PC-9 (cell line): ENCODE measurements at places on chromosomes 12 and 14.

- no peak for DNase-seq
These were observed 601 bp downstream of the KLC1 start for GRCh38 chr14:103629503-103630121.

- DNase-seq, result no peak
These were observed 457.7 kb upstream of the SYT1 start for GRCh38 chr12:78406828-78407227.

DNA sequence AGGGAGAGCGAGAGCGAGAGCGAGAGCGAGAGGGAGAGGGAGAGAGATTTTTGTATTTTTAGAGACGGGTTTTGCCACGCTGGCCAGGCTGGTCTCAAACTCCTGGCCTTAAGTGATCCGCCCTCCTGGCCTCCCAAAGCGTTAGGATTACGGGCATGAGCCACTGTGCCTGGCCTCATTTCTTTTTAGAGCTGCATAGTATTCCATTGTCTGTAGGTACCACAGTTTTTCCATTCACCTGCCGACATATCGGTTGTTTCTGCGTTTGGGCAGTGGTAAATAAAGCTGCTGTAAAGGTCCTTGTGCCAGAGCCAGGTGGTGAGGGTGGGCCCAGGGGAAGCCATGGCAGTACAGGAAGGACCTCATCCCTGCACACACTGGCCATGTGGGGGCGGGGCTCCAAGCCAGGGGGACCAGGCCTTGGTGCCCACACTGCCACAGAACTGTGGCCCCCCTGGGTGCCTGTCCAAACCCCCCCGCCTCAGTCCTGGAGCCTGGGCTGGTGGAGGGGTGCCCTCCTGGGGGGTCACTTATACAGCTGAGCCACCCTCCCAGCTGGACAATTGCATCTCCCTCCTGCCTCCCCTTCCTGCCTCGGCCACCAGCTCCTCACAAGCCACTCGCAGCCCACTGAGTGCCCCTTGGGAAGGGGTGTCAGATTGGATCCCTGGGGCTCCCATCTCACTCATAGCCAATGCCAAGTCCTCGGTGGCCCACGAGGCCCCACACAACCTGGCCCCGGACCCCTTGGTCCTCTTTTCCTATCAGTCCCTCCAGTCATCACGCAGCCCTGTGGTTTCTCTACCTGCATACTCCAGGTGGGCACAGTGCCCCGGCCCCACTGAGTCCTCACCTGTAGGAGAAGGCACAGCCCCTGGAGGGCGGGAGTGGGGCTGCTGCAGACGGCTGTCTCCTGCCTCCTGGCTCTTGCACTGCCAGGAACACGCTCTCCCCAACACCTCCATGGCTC, 1.7 kb upstream of the PUS1 start:
- no peak for DNase-seq

GRCh38 chr12:115261691-115262398, 577.9 kb upstream of the TBX3 start:
- no peak for DNase-seq

- DNase-seq, result no peak
These were observed 100.3 kb upstream of the FAR2 start for GRCh38 chr12:29048787-29049186.

GRCh38 chr12:53754633-53755264, 3.0 kb upstream of the CISTR start:
- no peak for DNase-seq

- DNase-seq, result no peak
These were observed 105.0 kb upstream of the FRMD6 start for GRCh38 chr14:51546603-51547258.

DNA sequence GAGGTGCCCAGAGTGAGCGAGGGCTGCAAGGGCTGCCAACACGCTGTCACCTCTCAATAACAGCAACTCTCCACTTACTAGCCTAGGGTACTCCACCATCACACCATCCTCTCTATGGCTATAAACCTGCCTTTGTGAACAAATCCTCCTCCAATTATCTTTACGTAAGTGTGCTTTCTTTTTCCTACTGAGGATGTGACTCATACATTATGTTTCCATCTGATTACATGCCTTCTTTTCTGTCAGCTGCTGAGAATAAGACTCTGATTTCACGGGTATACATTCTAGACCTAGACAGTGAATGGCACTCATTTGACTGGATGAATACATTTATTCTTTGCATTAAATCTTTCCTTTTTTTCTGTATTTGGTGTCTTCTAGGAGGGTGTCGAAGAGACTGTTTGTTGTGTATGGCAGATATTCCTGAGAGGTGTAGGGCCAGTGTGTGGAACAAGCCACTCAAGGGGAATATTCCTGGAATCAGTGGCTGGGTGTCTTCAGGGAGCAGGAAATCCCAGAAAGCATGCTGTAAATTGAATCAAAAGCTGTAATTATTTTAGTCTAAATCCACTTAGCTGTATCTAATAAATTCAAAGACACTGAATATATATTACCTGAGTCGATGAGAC, 327.3 kb upstream of the TMTC1 start:
- no peak for DNase-seq

- DNase-seq, result peak; percentile 15
These were observed 43.1 kb downstream of the GALNT16 start for GRCh38 chr14:69303086-69303485.

DNA sequence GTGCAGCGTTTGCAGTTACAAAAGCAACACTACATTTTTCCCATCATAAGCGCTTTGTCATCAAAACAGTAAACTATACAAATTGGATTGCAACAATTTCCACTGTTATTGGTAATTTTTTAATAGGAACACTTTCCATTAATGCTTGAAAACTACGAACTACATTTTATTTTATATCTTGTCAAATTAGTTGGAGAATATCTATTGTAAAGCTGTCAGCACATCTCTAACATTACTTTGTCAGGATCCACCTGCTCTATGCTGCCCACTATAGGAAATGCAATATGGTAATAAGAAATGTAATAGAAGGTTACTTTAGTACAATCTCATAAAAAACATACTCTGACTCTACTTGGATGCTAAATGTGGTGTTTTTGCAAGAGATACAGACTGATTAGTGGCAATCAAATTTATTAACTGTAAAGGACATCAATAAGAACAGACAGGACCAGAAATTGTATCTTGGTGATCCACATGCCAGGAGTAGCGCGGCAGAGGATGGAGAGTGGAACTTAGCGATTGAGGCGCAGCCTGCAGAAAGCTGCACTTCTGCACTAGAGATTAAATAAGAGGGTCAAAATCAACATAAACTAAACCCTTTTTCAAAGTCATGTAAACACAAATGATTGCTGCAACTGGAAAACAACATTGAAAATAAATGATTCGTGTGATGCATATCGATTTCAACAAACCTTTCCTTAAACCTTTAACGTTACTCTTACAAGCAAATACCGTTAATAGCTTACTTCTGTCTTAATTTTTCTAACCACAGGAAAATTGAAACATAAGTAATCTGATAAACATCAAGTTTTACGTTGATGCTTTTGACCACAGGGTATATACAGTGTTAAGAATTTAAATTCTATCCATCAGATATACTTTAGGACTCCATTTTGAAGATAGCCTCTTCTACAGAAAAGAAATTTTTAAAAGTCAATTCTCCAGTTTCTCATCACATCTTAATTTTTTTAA, 3.6 kb upstream of the ARID2 start:
- DNase-seq, result peak; percentile 2

DNA sequence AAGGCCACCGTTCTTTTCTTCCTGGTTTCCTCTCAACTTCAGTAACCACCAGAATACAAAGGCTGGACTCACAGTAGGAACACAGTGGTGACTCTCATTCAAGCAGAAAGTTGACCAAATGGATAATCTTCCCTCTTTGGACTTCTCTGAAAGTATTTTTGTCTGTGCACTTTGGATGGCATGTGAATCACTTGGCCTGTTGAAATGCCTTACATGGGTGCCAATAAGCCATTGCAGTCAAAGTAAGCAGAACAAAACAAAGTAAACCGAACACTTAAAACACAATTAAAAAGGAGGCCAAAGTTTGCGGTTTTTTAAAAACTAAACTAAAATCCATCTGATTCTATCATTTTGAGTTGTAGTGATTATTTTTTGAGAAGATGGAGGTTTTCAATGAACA, 370.1 kb upstream of the DDHD1 start:
- DNase-seq, result no peak

DNA sequence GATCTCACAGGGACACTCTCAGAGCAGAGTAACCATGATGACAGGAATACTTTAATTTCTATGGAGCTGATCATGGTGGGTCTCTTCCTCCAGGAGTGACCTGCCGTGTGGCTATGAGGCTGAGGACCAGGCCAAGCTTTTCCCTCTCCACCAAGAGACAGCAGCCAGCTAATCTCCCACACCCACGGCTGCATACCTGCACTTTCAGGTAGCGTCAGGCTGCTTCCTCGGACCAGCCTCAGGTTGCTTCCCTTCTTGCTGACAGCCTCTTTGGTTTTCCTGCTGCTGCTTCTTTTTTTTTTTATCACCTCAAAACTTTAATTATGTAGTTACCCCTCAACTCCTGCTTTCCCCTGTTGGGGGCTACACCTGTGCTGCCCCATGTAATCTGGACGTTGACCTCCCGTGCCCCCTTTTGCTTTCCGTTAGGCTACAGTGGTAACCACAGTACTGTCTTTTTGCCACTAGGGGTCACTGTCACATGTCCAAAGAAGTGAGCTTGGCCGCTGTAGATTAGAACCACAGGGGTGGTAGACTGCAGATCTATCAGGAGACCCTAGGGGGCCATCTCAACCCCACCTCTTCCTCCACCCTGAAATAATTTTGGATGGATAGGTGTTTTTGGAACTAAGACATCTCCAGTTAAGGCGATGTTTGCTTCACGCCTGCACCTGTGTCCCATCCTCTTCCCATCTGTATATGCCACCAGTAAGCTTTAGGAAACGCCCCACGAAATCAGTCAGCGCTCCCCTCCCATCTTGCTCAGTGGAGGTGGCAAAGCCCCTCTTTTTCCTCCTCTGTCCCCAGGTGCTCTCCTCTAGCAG, 7.8 kb upstream of the PIP4K2C start:
- DNase-seq, result peak; percentile 67

GRCh38 chr14:100709289-100710284, 17.1 kb upstream of the DLK1 start:
- DNase-seq, result no peak

DNA sequence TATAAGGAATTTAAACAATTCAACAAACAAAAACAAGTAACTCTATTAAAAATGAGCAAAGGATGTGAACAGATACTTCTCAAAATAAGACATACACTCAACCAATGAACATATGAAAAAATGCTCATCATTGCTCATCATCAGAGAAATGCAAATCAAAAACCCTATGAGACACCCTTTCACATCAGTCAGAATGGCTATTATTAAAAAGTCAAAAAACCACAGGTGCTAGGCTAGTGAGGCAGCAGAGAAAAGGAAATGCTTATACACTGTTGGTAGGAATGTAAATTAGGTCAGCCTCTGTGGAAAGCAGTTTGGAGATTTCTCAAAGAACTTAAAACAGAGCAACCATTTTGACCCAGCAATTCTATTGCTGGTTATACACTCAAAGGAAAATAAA, 52.0 kb downstream of the NAV3 start:
- no peak for DNase-seq
